SK-N-SH (cell line): ENCODE measurements at places on chromosomes 2 and 18. TPM values are rescaled to one million over a fixed set of nuclear protein-coding genes. Genes with fewer than 3 reads are reported as not detected.
A peak's percentile ranks its signal among the peaks of the same experiment; 100 is the strongest.

DNA sequence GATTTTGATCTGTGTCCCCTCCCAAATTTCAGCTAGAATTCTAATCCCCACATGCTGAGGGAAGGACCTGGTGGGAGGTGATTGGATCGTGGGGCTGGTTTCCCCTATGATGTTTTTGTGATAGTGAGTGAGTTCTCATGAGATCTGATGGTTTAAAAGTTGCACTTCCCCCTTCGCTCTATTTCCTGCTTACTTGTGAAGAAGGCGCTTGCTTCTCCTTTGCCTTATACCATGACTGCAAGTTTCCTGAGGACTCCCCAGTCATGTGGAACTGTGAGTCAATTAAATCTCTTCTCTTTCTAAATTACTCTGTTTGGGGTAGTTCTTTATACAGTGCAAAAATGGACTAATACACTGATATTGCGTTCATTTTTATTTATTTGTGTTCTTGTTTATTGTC is 636.8 kb upstream of the LINC00305 start:
- no peaks in the 10 kb centered on the region for H3K27me3 ChIP-seq
- H3K36me3 ChIP-seq = no peaks in the 10 kb centered on the region
- no peak overlapping the region for H3K4me3 ChIP-seq

DNA sequence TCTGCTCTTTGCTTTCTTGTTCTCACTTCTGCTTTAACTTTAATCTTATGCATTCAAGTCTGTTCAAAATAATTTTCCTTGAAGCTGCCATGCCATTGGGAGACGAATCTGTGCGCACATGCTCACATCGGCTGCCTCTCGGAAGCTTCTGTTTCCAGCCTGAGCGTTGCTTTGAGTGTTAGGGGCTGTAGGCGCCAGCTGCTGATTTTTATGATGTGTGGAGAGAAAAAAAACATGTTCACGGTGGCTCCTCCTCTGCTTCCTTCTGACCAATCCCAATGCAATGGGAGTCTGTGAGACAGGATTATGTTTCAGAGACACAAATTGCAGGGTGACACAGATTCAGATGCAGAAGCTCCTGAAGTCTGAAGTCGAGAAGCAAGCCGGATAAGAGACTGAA is at the start of gene MC4R:
Gene MC4R, minus strand, starts transcription at position 180 of the 400 bp plus-strand sequence. CDS start 426 bp downstream, outside the sequence.
- no peaks in the 10 kb centered on the region for H3K27me3 ChIP-seq
- no peaks in the 10 kb centered on the region for H3K36me3 ChIP-seq
- DNase-seq = peak; percentile 77

- no peak overlapping the region for H3K27ac ChIP-seq
- H3K36me3 ChIP-seq = no peaks in the 10 kb centered on the region
- H3K4me1 ChIP-seq = peaks cover 20% of the 10 kb centered on the region; the same call in 1 of the 2 replicates
- H3K27me3 ChIP-seq = no peaks in the 10 kb centered on the region
- no peak for DNase-seq
These were observed 140.6 kb upstream of the ID2 start for GRCh38 chr2:8541223-8541622.

DNA sequence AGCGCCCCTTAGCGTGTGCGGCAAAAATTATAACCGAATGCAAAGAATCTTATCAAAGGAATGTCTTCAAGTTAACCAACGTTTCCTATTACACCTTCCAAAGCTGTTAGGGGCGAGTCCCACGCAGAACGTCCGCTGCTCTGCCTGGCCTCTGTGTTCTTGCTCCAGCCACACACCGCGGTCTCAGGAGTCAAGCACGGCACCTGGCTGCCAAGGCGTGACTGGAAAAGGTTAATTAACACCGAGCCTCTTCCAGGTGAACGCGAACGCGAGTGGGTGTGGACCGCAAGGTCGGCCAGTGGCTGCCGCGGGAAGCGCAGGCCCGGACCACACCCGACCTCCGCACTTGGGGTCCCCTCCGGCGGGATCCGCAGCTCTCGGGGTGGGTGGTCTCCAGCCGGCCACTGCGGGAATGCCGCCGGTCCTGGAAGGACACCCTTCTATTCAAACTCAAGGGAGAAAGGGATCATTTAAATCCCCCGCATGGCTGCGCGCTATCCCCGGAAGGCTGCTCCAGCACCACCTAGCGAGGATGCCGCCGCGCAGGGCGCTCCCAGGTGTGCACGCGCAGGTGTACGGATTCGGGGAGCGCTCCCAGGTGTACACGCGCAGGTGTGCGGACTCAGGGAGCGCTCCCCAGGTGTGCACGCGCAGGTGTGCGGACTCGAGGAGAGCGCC is 830 bp downstream of the CYB5A start:
- no peak overlapping the region for H3K27ac ChIP-seq
- peak overlapping the region; percentile 67 for H3K4me3 ChIP-seq
- no peaks in the 10 kb centered on the region for H3K4me1 ChIP-seq
- H3K36me3 ChIP-seq = no peaks in the 10 kb centered on the region
- no peaks in the 10 kb centered on the region for H3K27me3 ChIP-seq

GRCh38 chr2:79833235-79833878 is 320.5 kb downstream of the CTNNA2 start:
- H3K27me3 ChIP-seq = no peaks in the 10 kb centered on the region
- no peak for DNase-seq
- H3K4me3 ChIP-seq = no peak overlapping the region
- no peak overlapping the region for H3K27ac ChIP-seq
- H3K36me3 ChIP-seq = no peaks in the 10 kb centered on the region

GRCh38 chr2:124816007-124816406 is 790.9 kb downstream of the CNTNAP5 start:
- peaks cover 2% of the 10 kb centered on the region; the same call in 1 of the 2 replicates for H3K4me1 ChIP-seq
- no peak overlapping the region for H3K27ac ChIP-seq
- no peak overlapping the region for H3K4me3 ChIP-seq
- DNase-seq = no peak
- no peaks in the 10 kb centered on the region for H3K27me3 ChIP-seq

DNA sequence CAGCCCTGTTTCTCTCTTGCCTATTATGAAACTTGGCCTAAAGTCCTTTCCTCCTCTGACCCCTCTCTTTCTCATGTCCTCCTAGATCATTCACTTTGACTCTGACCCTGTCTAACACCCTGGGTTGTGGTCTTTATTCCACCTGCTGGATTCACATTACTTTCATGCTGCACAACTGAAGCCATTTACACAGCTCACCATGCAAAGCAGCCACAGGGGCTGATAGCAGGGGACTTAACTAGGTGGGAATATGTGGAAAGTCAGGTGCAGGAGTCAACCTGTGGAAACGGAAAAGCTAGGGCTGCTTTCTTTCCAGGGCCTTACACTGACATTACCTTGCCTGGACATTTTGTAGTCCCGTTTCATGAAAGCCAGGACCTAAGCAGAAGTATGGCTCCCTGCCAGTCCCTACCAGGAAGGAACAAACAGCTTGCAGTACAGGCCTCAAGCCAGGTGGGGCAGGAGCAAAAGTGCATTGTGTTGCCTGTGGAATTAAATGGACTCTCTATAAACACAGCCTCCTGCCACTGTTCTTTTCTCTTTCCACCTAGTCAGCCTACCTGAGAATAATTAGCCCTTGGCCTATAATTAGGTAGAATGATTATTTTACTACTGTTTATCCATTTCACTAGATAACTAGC is 11.8 kb downstream of the MAPRE3 start:
- H3K4me1 ChIP-seq = peaks cover 25% of the 10 kb centered on the region; the same call in 1 of the 2 replicates
- H3K36me3 ChIP-seq = no peaks in the 10 kb centered on the region
- H3K27ac ChIP-seq = no peak overlapping the region
- H3K27me3 ChIP-seq = no peaks in the 10 kb centered on the region
- peak; percentile 76 for DNase-seq
- no peak overlapping the region for H3K4me3 ChIP-seq

The WDR7 gene
- polyA plus RNA-seq = 2.6 and 4.1 TPM in 2 replicates

The TMEFF2 gene
- polyA plus RNA-seq = 5.4 and 5.8 TPM in 2 replicates

The CDH7 gene
- not detected in 2 replicates for polyA plus RNA-seq
